ENCODE measurements at places on chromosomes 7 and 10. TPM values are rescaled to one million over a fixed set of nuclear protein-coding genes. Genes with fewer than 3 reads are reported as not detected.

The TRPV5 gene
- 2.1 TPM for total RNA-seq

The CEP55 gene
- total RNA-seq = 15.5 TPM

- H3K4me3 ChIP-seq = no peak overlapping the region
- H3K27ac ChIP-seq = no peak overlapping the region
- no peaks in the 10 kb centered on the region for H3K4me1 ChIP-seq
- no peaks in the 10 kb centered on the region for H3K27me3 ChIP-seq
- DNase-seq = no peak
Observed at GRCh38 chr7:69823151-69823744, 225.0 kb downstream of the AUTS2 start.

DNA sequence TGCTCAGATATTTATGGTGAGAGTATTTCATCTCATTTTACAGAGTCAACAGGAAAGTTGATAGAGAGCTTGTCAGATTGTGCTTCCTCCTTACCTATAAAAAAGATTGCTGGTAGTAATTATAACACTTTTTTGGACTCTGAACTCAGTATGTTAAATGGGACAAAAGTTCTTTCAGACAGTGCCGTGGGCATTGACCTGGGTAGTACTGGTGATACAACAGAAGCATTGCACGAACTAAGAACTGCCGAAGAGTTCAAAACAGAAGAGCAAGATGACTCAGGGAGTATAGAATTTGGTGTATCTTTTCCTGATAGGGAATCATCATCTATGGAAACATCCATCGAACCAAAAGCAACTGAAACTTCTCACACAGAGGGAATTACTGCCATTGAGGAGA, 58.6 kb downstream of the LOXL4 start:
- H3K4me1 ChIP-seq = no peaks in the 10 kb centered on the region
- H3K36me3 ChIP-seq = no peaks in the 10 kb centered on the region
- no peak for DNase-seq
- no peak overlapping the region for H3K27ac ChIP-seq

GRCh38 chr7:128812514-128813168, 17.6 kb upstream of the FLNC start:
- no peak overlapping the region for H3K4me3 ChIP-seq
- peak; percentile 57 for DNase-seq
- peaks cover 5% of the 10 kb centered on the region for H3K4me1 ChIP-seq

GRCh38 chr10:68461032-68461431, 10.7 kb downstream of the DNA2 start:
- H3K36me3 ChIP-seq = no peaks in the 10 kb centered on the region
- H3K4me1 ChIP-seq = no peaks in the 10 kb centered on the region
- no peak overlapping the region for H3K4me3 ChIP-seq
- no peak overlapping the region for H3K27ac ChIP-seq
- DNase-seq = no peak

The DEPP1 gene
- 84.9 TPM for total RNA-seq

DNA sequence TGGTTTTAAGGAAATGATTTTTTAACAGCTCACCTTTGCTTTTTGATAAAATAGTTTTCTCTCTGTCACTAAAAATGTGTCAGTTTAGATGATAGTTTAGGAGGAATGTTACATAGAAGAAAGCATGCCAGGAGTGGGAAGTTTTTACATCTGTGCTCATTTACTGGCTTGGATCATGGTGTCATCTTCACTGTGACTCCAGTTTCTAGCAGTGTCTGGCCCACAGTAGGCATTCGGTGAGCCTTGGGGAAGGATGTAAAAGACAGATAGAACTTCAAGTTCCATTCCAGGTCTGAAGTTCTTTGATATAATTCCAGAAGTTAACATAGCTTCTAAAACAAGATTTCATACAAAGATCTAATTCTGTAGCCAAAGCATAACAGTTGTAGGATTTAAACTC, 259.2 kb downstream of the BICC1 start:
- no peaks in the 10 kb centered on the region for H3K36me3 ChIP-seq
- no peak overlapping the region for H3K4me3 ChIP-seq
- no peak overlapping the region for H3K27ac ChIP-seq
- no peaks in the 10 kb centered on the region for H3K27me3 ChIP-seq
- H3K4me1 ChIP-seq = peaks cover 2% of the 10 kb centered on the region

- DNase-seq = no peak
- H3K27me3 ChIP-seq = no peaks in the 10 kb centered on the region
- H3K4me1 ChIP-seq = peaks cover 3% of the 10 kb centered on the region
- H3K4me3 ChIP-seq = no peak overlapping the region
Observed at GRCh38 chr7:64907641-64908326, 4.7 kb downstream of the ZNF273 start.

The POM121 gene
- 51.2 TPM for total RNA-seq

DNA sequence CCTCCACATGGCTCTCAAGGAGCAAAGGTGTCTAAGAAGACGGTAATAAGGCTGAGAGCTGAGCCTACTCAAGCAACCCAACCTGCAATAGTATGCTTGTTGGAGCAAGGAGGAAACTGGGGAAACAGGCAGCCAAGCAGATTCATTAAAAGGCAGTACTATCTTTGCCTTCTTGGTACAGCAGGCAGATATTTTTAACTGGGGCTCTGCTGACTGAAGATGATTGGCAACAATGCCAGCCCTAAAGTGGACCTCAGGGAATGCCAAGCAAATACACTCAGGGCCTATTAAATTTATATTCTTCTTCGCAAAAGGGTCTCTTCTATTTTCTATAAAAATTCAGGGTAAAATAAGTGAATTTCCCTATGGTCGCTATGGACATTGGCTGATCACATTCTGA, 109.4 kb upstream of the PCGF5 start:
- H3K27ac ChIP-seq = no peak overlapping the region
- no peaks in the 10 kb centered on the region for H3K27me3 ChIP-seq
- no peak overlapping the region for H3K4me3 ChIP-seq
- H3K36me3 ChIP-seq = no peaks in the 10 kb centered on the region
- H3K4me1 ChIP-seq = no peaks in the 10 kb centered on the region

- H3K36me3 ChIP-seq = no peaks in the 10 kb centered on the region
- H3K4me1 ChIP-seq = peaks cover 4% of the 10 kb centered on the region
- H3K27me3 ChIP-seq = no peaks in the 10 kb centered on the region
- no peak overlapping the region for H3K27ac ChIP-seq
- H3K4me3 ChIP-seq = no peak overlapping the region
Observed at GRCh38 chr7:129150199-129150996, 5.9 kb downstream of the TSPAN33 start.

DNA sequence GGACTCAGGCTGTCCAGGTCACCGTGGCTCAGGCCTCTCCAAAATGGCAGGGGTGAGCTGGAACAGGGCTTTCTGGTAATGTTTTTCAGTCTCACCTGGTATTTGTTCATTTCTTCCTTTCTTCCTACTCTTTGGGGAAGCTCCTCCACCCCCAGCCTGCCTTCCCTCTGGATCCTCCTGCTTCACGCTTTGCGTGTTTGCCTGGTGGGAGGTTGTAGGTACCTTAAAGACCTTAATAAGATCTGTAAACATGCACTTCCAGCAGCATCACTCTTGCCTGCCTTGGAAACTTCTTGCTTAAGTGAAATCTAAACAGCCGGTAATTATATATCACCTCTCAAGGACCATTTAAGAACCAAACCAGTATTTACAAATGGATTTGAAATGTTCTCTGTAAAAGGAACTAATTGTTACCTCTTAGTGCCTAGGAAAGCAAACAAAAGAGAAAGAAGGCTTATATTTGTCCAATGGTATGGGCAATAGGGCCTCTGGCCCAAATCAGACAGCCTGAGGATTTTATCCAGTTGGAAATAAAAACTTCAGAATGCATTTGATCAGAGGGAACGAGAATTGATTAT, 339.9 kb downstream of the CCSER2 start:
- DNase-seq = no peak
- H3K27me3 ChIP-seq = no peaks in the 10 kb centered on the region
- H3K4me3 ChIP-seq = no peak overlapping the region
- no peaks in the 10 kb centered on the region for H3K36me3 ChIP-seq
- no peaks in the 10 kb centered on the region for H3K4me1 ChIP-seq
- H3K27ac ChIP-seq = no peak overlapping the region

DNA sequence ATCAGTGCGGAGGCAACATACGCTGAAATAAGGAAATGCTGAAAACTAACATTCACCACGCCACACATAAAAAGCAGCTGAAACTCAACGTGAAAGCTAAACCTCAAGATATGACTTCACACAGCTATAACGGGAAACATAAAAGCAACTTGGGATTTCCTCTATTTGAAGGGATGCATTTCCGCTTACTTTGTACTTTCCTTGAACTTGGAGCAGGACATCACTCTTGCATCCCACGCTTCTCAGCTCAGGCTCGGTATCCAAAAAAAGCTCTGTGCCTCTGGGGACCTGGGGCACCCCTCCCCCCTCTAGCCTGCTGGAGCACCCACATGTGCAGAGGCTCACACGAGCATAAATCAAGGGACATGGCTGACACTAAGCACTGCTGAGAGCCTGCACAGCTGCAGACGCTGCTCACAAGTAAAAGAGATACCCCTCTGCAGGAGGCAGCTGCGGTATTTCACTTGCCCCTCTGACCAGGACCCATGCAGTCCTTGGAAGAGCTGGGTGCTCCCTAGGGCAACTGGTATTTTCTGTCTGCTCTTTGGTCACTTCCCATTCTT, 34.2 kb downstream of the PARD3 start:
- H3K4me1 ChIP-seq = peaks cover 31% of the 10 kb centered on the region
- peak; percentile 31 for DNase-seq
- H3K27ac ChIP-seq = no peak overlapping the region
- H3K27me3 ChIP-seq = no peaks in the 10 kb centered on the region
- H3K36me3 ChIP-seq = no peaks in the 10 kb centered on the region

The MYL10 gene
- total RNA-seq = not detected

The IDI2 gene
- 1.1 TPM for total RNA-seq

GRCh38 chr10:103333934-103334520, 16.9 kb downstream of the PCGF6 start:
- H3K27me3 ChIP-seq = no peaks in the 10 kb centered on the region
- no peaks in the 10 kb centered on the region for H3K4me1 ChIP-seq
- no peak overlapping the region for H3K27ac ChIP-seq
- H3K4me3 ChIP-seq = no peak overlapping the region
- no peak for DNase-seq

GRCh38 chr7:46707973-46708372, 786.9 kb upstream of the IGFBP3 start:
- H3K27me3 ChIP-seq = no peaks in the 10 kb centered on the region
- no peaks in the 10 kb centered on the region for H3K36me3 ChIP-seq
- H3K27ac ChIP-seq = no peak overlapping the region
- H3K4me3 ChIP-seq = no peak overlapping the region
- no peak for DNase-seq

The NKX2-3 gene
- 0.24 TPM for total RNA-seq

The PTN gene
- 80.7 TPM for total RNA-seq

GRCh38 chr7:96781919-96782318, 72.3 kb upstream of the SEM1 start:
- no peak for DNase-seq
- no peak overlapping the region for H3K4me3 ChIP-seq
- no peaks in the 10 kb centered on the region for H3K36me3 ChIP-seq
- no peaks in the 10 kb centered on the region for H3K27me3 ChIP-seq
- H3K27ac ChIP-seq = no peak overlapping the region
- peaks cover 9% of the 10 kb centered on the region for H3K4me1 ChIP-seq

The WNT8B gene
- 0.37 TPM for total RNA-seq

DNA sequence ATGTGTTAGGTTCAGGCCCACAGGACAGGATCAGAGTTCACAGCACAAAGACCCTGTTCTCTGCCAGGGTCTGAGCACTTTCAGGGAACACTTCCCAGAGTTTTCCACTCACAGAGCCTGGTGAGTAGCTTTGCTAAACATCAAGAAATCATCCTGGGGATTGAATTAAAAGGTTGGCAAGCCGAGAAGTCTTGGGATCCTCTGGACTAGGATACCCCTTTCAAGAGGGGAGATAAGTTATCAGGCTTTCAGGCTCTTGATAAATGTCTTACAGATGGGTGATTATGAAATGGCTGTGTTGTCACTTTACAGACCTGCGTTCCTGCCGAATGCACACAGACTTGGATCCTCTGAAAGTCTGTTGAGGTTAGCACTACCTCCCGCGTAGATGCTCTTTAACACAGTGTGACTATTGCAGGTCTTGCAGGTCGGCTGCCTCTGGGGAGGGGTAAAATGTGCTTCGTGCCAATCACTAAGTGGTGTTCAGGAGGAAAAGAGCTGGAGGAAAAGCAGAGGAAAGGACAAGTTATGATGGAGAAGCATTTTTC, 473.5 kb upstream of the AKR1E2 start:
- DNase-seq = peak; percentile 50
- H3K27ac ChIP-seq = no peak overlapping the region
- H3K27me3 ChIP-seq = no peaks in the 10 kb centered on the region
- no peak overlapping the region for H3K4me3 ChIP-seq
- no peaks in the 10 kb centered on the region for H3K36me3 ChIP-seq

- no peak for DNase-seq
- no peak overlapping the region for H3K27ac ChIP-seq
- no peaks in the 10 kb centered on the region for H3K36me3 ChIP-seq
- H3K4me1 ChIP-seq = no peaks in the 10 kb centered on the region
Observed at GRCh38 chr7:106723398-106723797, 62.4 kb upstream of the CCDC71L start.

- no peaks in the 10 kb centered on the region for H3K36me3 ChIP-seq
- no peak for DNase-seq
- no peak overlapping the region for H3K27ac ChIP-seq
- H3K4me3 ChIP-seq = no peak overlapping the region
- peaks cover 7% of the 10 kb centered on the region for H3K4me1 ChIP-seq
Observed at GRCh38 chr10:88253128-88253527, 330.0 kb downstream of the RNLS start.

GRCh38 chr10:99815621-99816020, 33.2 kb downstream of the ABCC2 start:
- H3K4me1 ChIP-seq = no peaks in the 10 kb centered on the region
- no peaks in the 10 kb centered on the region for H3K27me3 ChIP-seq
- H3K36me3 ChIP-seq = no peaks in the 10 kb centered on the region
- no peak for DNase-seq

DNA sequence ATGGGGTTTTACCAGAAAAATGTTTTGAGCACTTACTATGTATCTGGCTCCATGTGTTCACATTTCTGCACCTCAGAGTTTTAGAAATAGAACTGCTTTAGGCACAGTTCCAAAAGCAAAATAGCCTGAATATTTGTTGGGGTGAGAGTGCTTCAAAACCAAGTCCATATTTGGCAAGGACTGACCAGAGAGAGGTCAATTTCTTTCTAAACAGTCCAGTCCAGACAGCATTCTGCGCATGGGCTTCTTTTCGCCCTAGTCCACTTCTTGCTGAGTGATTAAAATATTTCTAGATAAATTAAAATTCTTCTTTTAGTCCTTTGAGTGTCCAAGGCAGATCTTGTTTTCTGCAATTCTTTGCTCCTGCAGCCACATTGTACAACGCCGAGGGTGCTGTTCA, 427.0 kb downstream of the PHTF2 start:
- H3K4me3 ChIP-seq = no peak overlapping the region
- H3K4me1 ChIP-seq = peaks cover 8% of the 10 kb centered on the region
- DNase-seq = peak; percentile 49
- no peaks in the 10 kb centered on the region for H3K36me3 ChIP-seq
- peak overlapping the region; percentile 28 for H3K27ac ChIP-seq

The HOXA9 gene
- 0.39 TPM for total RNA-seq

DNA sequence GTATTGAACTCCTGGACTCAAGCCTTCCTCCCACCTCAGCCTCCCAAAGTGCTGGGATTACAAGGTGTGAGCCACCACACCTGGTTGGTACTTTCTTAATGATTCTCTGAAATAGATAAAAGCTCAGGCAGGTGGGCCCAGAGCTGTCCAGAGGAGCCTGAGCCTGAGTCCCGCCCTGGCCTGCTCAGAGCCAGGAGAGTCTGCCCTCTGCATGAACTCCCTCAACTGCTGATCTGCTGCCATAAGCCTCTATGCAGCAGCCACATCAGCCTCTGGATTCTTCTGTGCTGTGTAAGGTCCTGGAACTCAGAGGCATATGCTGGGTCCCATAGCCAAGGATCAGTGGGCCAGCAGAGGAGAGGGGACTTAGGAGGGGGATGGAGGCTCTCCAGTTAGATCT, 23.1 kb upstream of the DDIT4 start:
- H3K4me1 ChIP-seq = peaks cover 80% of the 10 kb centered on the region
- peak; percentile 76 for DNase-seq
- H3K36me3 ChIP-seq = no peaks in the 10 kb centered on the region
- H3K27me3 ChIP-seq = no peaks in the 10 kb centered on the region

All from testis (tissue), 5 donors.